ENCODE measurements at places on chromosomes 12 and 14. TPM values are rescaled to one million over a fixed set of nuclear protein-coding genes. Genes with fewer than 3 reads are reported as not detected.
A peak's percentile ranks its signal among the peaks of the same experiment; 100 is the strongest.

DNA sequence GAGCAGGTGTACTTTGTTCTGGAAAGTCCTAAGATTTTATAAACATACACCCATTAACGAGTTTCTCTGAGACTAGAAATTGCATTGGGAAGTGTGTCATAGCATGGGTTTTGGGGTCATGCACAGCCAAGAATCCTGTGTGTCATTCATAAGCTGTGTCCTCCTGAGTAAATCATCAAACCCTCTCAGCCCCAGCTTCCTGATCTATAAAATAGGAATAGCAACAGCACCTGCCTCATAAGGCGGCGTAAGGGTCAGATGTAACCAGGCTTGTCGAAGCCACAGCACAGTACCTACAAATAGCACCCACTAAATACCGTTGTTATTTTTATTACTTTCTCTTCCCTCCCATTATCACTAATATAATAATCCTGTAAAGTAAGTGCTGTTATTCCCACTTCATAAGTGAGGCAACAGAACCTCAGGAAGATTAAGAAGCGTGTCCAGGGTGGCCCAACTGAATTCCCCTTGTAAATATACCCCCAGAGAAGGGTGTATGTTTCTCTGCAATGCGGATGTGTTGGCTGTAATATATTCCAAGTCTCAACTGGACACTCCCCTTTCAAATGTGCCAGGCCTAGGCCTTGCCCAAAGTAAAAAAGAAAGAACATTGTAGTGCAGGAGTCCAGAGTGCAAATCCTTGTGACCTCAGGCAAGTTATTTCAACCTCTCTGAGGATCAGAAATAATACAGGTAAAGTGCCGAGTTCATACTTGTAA lies 188.3 kb upstream of the BCL2L14 start:
- no peak for DNase-seq

DNA sequence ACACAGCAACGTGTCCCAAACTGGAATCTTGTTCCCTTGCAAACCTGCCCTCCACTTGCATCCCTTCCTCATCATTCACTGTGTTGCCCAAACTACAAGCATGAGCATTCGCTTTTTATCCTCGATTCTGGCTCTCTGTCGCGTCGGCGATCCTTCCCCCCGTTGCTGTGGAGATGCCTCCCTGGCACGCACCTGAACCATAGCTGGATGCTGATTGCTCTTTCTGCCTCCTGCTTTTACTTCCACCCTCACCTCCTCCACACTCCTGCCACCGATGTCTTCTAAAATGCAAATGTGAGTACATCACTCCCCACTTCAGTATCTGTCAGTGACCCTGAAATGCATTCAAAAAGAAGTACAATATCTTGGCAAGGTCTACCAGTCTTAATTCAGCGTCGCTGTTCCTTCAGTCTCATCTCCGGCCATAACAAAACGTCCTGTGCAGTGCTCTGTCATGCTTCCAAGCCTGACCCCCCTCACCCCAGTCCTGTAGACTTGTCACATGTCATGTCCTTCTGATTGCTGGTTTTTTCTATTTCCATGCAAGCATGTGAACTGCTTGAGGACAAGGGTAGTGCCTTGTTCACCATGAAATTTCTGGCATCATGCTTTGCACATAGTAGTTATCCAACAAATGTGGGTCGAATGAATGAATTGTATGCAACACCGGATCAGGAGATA lies 2.5 kb upstream of the PPP2R5C start:
- DNase-seq, result no peak

DNA sequence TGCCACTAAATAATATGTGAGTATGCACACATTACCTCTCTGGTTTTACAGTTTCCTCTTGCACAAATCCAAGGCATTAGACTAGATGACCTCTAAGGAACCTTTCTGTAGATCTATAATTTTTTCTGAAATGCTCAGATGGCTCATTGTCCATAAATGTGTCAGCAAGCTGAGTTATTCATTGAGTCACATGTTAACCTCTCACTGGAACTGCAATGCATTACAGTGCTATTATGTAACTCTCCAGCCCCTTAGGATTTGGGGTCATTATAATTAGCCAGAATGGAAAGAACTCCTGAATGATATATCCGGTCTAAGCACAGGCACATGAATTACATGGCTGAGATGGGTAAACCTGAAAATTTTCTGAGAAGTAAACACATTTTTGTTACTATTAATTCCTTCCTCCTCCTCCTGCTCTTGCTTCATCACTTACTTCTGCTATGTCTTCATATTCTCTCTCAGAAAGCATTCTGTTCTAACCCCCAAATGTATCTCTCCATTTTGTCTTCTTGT lies 20.3 kb upstream of the DRAM1 start:
- DNase-seq, result peak; percentile 87

- DNase-seq, result peak; percentile 17
Observed at GRCh38 chr14:34043627-34044372, 92.9 kb upstream of the EGLN3 start.

- no peak for DNase-seq
Observed at GRCh38 chr12:24597580-24597979, 351.3 kb downstream of the BCAT1 start.

DNA sequence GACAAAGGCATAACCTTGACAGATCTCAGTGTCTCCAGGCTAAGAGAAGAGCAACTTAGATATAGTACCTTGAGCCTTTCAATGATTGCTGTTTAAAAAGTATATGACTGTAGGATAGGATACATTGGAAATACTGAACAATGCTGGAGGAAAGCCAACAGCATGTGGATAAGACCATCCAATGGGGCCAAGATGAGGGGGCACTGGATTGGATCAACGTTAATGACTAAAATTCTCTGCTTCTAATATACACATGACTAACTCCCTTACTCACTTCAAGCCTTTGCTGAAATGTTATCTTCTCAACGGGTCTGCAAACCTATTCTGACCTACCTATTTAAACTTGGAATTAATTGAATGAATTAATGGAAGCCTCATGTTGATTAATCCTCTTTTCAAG lies 354.9 kb downstream of the RAD51B start:
- DNase-seq, result no peak

The ACVRL1 gene
- polyA plus RNA-seq, result 19.1 TPM

GRCh38 chr12:7035463-7035862 lies 17.2 kb upstream of the LPCAT3 start:
- no peak for DNase-seq

The NPAS3 gene
- polyA plus RNA-seq, result not detected

The OASL gene
- 0.09 TPM for polyA plus RNA-seq

DNA sequence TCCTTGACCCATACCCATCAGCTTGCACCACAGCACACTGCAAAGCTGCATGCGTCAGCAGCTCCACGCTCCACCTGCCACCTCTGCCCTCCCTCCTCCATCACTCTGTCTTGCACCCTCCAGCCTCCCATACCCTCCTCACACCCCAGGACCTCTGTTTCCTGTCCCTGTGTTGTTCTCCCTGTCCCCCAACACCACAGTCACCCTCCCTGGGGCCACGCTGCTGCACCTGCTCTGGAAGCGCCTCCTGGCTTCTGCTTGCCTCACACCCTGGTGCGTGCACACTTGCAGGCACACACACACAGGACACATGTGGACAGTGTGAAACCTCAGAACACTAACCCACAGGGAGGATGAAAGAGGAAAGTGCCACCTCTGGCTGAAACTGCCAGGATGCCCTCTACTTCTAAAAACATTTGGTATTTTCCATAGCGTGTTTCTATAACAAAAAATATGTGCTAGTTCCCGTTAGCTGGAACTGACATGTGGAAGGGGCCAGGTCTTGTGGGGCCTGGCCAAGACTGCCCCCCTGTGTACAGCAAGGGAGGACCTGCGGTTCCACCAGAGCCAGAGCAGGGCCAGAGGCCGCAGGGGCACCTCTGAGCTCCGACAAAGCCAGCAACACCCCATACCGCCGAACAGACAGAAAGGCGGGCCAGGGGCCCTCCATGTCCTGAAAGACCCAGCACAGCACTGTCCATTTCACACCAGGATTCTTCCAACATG lies 10.0 kb downstream of the BRF1 start:
- no peak for DNase-seq

DNA sequence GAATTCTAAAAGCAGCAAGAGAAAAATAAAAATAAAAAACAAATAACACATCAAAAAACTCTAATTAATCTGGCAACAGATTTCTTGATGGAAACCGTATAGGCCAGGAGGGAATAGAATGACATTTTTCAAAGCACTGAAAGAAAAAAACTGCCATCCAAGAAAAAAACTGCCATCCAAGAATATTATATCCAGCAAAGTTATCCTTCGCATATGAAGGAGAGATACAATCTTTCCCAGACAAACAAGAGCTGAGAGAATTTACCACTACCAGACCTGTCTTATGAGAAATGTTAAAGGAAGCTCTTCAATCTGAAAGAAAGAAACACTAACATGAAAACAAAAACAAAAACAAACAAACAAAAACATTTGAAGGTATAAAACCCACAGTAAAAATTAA lies 214.8 kb downstream of the EMP1 start:
- no peak for DNase-seq

GRCh38 chr12:45928309-45928708 lies 62.1 kb downstream of the SCAF11 start:
- no peak for DNase-seq

GRCh38 chr12:7479771-7480170 lies 23.8 kb downstream of the CD163 start:
- DNase-seq, result peak; percentile 26

GRCh38 chr12:20345866-20346265 lies 22.5 kb upstream of the PDE3A start:
- no peak for DNase-seq

The PIK3C2G gene
- polyA plus RNA-seq, result not detected

- no peak for DNase-seq
Observed at GRCh38 chr14:65010211-65010931, 23.7 kb downstream of the FNTB start.

DNA sequence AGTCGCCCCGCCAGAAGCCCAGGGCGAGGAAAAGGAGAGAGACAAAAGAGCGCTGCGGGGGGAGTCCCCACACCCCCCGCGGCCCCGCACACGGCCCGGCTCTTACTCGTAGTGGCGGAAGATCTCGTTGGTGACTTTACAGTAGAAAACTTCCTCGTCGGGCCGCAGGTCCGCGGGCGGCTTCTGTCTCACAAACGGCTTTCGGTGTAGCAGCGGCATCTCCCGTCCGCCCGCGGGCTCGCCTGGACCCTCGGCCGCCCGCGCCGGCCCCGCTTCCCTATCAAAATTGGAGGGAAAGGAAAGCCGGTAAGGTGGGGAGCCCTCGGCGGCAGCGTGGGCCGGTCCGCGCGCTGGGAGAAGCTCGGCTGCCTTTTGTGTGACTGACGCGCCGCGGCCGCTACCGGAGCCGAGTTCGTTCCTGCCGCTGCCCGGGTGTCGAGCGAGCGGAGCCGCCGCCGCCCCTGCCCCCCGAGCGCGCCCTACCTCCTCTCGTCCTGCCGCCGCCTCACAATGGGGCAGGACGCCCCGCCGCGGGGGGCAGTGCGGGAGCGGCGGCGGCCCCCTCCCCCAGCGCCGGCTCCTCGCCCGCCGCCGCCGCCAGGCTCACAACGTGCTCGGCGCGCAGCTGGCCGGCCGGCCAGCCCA lies 652 bp downstream of the BAZ1A start:
- peak; percentile 79 for DNase-seq

GRCh38 chr12:67067453-67068203 lies 201.5 kb upstream of the CAND1 start:
- DNase-seq, result no peak

The SDR9C7 gene
- not detected for polyA plus RNA-seq

GRCh38 chr12:101738920-101739665 lies at the start of gene SYCP3:
SYCP3 (minus strand) TSS chr12:101739462; CDS start chr12:101737935, 1,527 bp downstream.
- DNase-seq, result no peak

The A2M gene
- 43.2 TPM for polyA plus RNA-seq

GRCh38 chr12:41836416-41836815 lies 308.3 kb downstream of the GXYLT1 start:
- DNase-seq, result no peak

DNA sequence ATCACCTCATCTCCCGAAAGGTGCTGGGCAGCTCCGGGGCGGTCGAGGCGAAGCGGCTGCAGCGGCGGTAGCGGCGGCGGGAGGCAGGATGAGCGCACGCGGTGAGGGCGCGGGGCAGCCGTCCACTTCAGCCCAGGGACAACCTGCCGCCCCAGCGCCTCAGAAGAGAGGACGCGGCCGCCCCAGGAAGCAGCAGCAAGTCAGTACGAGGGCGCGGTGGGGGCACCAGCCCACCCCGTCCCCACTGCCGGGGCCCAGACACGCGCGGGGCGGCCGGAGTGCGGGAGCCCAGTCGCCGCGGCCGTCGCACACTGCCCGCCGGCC lies 862 bp downstream of the HMGA2 start:
- peak; percentile 77 for DNase-seq
